ENCODE measurements at places on chromosomes 13 and 19.

GRCh38 chr13:84377106-84377505 lies 494.8 kb upstream of the SLITRK1 start:
- no peak for DNase-seq

DNA sequence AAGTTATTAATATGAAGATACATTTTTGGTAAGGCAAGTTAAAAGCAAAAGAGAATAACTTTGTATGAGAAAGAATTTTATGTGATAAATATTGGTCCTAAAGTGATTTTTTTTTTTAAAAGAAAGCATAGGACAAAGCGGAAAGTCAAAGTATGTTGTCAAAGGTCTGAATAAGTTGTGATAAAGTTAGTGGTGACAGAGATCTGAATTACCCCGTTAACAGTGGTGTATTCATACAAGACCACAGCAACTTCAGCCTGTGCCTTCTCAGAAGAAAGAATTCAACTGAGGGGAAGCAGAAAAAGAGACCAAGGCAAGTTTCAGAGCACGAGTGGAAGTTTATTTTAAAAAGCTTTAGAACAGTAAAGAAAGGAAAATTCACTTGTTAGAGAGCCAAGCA lies 19.0 kb upstream of the ZNF566 start:
- DNase-seq, result no peak

- DNase-seq, result no peak
These were observed 32.3 kb downstream of the UGGT2 start for GRCh38 chr13:96020931-96021330.

GRCh38 chr19:31553112-31553845 lies 204.0 kb upstream of the TSHZ3 start:
- no peak for DNase-seq

DNA sequence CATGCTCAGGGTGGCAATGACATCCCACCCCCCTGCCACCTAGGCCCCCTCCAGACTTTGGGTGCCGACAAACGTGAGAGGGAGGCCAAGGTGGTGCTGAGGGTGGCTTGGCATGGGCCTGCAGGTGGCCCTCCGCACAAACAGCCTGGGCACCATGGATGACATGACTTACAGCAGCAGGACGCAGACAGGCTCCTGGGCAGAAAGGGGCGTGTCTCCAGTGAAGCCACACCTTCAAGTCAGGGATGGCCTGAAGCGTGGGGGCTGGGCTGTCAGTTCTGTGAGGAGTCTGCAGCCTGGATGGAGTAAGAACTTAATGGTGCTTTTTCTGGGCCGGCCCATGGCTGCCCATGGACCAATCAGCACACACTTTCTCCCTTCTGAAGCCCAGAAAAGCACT lies 25.3 kb downstream of the POMP start:
- no peak for DNase-seq

DNA sequence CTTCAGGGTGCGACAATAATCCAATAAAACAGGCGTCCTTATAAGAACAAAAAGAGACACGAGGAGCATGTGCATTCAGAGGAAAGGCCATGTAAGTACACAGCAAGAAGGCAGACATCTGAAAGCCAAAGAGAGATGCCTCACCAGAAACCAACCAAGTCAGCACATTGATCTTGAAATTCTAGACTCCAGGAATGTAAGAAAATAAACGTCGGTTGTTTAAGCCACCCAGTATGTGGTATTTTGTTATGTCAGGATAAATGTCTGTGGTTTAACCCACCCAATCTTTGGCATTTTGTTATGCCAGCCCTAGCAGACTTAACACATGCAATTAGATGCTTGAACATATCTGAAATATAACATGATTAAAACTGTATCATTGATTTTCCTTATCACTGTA lies 452.0 kb downstream of the SLITRK6 start:
- DNase-seq, result no peak

- DNase-seq, result no peak
These were observed 300.6 kb upstream of the KLHL1 start for GRCh38 chr13:70408865-70409264.

- no peak for DNase-seq
These were observed 19.0 kb downstream of the LAMP1 start for GRCh38 chr13:113315992-113316391.

DNA sequence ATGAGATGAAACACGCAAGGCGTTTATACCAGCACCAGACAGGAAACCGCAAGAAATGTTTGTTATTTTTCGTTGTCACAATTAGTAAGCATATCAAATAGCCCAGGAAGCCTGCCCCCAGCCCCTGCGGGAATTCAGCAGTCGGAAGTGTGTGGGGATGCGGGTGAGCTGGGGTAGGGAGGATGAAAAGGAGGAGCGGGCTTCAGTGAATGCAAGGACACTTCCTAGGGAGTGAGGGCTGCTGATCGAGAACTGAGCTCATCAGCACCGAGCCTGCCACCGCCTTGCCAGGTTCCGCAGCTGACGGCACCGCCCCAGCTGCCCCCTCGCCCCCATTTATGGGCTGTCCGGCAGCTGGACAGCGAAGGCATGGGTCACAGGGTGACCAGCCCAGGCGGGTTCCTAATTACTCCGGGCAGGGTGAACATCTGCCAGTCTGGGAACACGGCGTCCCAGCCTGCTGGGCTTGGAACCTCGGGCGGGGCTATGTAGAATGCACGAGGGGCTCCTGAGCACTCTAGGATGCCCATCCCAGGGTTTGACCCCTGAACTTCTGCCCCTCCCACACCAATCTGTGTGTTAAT lies 1.6 kb upstream of the BEST2 start:
- no peak for DNase-seq

DNA sequence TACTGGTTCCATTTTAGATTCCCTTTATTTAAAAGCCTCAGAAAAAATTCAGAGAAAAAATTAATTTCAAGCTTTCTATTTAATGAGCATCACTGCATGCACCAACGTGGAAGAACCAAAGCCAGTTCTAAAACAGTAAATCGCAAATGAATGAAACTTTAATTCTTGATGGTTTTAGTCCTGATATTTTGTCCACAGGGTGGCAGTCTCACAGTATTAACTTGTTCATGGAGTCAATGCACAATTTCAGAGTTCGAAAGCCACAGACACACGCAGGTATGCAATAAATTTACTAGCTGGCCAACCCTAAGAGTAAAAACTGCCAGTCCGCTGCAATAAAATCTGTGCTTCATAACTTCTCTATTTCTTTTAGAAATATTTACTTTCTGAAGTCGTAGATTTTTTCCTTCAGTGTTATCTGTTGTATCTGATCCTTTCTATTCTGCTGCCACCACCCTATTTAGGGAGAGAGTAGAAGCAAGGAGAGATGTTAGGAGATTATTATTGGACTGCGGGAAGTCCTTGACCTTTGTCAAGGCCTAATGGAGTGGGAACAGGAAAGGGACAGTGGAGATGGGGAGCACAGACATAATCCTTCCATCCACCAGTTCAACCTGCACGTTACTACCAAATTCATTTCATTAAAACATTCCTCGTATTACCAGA lies 7.0 kb upstream of the WBP4 start:
- no peak for DNase-seq

DNA sequence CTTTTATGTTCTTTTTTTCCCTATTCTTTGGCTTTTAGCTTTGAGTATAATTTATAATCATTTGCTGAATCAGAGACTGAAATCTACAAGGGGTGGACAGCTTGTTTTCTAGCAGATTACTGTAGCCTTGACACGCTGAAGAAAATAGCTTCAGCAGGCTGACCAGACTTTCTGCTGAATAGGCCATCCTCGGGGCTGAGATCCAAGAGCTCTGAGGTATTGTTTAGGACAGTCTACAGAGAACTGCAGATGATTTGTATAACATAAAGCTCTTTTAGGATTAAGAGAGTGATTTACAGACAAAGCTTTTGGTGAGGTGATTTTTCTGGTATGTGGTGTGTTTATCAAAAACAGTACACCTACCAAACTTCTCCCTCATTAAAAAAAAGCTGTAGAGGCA lies 16.8 kb downstream of the POLR1D start:
- DNase-seq, result no peak

- no peak for DNase-seq
These were observed 8.2 kb downstream of the TPT1 start for GRCh38 chr13:45332831-45333219.

GRCh38 chr13:39263033-39263432 lies 224.8 kb downstream of the NHLRC3 start:
- peak; percentile 21 for DNase-seq

DNA sequence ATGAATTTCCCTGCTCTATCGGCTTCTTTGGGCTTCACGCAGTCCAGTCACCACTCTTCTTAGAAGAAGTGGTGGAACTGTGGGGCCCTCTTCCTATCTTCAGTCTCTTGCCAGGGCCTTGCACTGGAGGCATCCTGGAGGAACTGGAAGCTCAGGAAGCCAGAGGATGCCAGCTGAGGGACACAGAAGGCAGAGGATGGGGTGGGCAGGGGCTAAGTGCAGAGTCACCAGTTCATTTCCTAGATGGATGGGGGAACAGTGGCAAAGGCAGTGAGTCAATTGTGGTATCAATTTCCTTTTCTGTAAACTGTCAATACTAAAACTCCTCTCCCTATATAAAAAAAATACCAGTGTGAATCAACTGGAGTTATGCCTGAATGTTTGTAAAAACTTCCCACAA lies 419.7 kb downstream of the KLF12 start:
- no peak for DNase-seq

DNA sequence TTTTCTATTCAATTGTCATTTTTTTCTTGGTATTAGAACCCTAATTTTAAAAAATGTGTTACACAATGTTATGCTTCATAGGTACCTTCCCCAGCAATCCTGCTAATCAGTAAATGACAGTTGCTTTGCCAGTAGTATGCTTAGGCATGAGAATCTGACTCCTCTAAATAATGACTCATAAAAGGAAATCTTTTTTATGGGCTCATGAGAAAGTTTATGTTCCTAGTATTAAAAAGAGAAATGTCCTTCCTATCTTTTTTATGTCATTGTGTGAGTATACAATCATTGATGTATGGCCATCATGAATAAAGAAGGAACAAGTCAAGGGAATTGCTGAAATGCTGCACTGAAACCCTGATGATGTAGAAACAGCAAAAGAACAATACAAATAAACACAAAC lies 1237.7 kb upstream of the PCDH20 start:
- DNase-seq, result no peak

DNA sequence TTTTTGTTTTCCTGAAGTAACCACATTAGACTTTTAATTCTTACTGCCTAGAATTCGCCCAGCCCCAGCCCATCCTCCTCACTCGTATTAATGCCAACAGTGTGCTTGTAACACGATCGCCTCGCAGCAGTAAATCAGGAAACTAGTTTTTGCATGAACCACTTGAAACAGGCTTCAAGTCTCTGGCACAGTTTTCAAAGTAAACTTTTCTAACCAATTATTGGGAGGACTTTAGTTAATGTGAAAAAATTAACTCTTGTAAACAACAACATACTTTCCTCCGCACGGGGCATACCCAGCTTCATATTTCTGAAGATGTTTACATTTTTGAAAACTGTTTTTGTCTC lies 39.2 kb downstream of the TNFRSF19 start:
- no peak for DNase-seq

DNA sequence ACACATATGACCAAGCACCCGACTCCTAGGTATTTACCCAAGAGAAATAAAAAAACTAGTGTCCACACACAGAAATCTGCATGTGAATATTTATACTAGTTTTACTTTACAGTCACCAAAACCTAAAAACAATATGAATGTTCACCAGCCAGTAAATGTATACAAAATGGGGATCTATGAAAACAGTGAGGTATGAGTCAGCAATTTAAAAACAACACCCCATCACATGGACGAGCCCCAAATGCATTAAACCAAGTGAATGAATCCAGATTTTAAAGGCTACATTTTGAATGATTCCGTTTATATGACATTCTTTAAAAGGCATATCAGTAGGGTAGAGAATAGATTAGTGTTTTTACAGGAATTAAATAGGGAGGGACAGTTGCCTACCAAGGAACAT lies 22.1 kb downstream of the SIGLEC7 start:
- no peak for DNase-seq

DNA sequence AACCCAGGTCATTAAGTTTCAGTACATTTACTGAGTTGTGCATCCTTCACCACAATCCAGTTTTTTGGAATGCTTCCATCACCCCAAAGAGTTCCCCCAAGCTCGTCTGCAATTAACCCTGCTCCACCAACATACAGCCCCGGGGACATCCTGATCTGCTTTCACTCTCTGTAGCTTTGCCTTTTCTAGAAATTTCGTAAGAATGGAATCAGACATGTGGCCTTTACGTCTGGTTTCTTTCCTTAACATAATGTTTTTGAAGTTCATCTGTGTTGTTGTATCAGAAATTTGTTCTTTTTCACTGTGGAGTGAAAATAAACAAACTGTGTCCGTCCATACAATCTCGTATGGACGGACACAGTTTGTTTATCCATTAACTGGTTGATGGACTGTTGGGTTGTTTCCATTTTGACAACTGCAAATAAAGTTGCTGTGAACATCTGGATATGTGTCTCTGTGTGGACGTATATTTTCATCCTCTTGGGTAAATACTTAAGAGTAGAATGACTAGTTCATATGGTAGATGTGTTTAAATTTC lies 2.9 kb downstream of the KLHL26 start:
- no peak for DNase-seq

GRCh38 chr19:746208-746819 lies 4.6 kb upstream of the MISP start:
- DNase-seq, result no peak

GRCh38 chr13:77328819-77329132 lies 1.9 kb upstream of the MYCBP2 start:
- DNase-seq, result no peak

GRCh38 chr19:4676955-4677731 lies 7.0 kb upstream of the MYDGF start:
- no peak for DNase-seq

DNA sequence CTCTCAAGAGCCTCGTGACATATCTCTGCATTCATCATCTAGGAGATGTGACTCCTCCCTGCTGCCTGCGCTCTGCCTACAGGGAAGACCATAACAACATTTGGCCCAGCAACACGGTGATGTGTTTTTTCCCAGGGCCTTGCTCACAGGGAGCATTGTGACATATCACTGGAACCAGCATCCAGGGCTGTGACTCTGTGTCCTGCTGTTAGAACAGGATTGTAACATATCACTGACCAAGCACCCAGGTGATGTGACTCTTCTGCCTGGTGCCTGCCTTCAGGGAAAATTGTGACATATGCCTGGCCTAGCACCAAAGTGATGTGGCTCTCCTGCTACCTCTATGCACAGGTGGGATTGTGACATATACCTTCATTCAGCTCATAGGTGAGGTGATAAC lies 79.4 kb upstream of the ZNF43 start:
- no peak for DNase-seq

DNA sequence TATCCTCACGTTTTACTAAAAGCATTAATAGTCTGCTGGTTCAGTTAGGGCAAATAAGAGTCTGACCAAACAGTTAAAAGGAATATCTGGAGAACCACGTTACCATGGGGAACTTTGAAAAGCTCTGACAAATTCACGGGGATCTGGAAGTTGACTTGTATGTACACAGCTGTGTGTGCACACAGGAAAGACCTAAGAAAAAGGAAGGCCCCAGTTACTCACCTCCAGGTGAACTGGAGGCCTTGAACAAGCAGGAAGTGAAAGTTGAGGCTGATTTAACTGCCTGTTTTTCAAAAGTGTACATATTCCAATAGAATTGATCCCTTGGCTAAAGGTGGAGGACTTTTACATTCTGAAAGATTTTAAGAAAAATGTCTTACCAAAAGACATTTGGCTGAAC lies 1891.6 kb upstream of the PCDH20 start:
- no peak for DNase-seq
